ENCODE measurements at places on chromosomes 13 and 19. TPM values are rescaled to one million over a fixed set of nuclear protein-coding genes. Genes with fewer than 3 reads are reported as not detected.

DNA sequence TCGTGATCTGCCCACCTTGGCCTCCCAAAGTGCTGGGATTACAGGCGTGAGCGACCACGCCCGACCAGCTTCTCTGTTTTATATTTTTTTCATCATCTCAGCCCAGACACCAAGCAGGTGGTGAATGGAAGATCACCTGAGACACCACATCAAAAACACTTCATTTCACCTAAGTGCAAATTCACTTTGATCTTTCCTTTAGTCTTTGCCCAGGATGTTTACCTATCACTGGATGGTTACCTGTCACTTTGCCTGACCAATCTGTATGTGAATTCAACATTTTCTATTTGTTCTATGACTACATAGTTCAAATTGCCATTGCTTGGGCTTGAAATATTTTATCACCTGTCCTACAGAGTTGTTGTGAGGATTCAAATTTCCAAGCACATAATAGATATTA, 65.7 kb downstream of the PAN3 start:
- DNase-seq: no peak

GRCh38 chr13:40271931-40272775, 394.3 kb downstream of the FOXO1 start:
- peak; percentile 23 for DNase-seq

- DNase-seq: no peak
Observed at GRCh38 chr13:32660227-32660626, 74.0 kb downstream of the PDS5B start.

- DNase-seq: no peak
Observed at GRCh38 chr19:44856421-44857083, 10.5 kb downstream of the NECTIN2 start.

DNA sequence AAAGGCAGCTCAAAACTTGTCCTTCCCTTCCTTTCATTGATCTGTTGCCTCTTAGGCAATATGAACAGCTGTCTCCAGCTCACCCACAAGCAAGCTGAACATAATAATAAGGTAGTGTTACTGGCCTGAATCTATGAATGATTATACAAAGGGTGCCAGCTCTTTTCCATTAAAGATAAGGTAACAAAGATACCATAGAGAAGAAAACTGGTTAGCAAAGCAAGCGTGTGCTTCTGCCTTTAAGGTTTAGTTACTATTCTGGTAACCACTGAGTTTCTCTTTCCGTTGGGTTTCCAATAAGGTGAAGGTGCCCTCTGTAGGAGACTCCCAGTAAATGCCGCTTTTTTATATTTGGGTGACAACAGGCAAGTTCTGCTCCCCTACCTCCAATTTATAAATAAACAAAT, 12.1 kb upstream of the DACH1 start:
- DNase-seq: no peak

DNA sequence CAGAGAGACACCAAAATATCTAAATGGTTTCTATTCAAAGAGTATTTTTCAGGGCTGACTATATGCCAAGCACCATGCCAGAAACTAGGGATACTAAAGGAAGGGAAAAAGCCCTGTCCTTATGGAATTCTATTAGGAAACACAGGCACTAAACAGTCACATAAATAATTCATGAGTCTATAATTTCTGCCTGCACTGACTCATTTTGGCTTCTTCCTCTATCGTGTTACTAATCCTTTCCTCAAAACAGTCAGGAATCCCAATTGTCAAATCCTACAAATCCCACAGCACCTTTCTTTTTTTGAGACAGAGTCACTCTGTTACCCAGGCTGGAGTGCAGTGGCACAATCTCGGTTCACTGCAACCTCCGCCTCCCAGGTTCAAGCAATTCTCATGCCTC, 29.2 kb downstream of the XPO4 start:
- no peak for DNase-seq

PGLYRP1 gene
- total RNA-seq: not detected

LILRA6 gene
- not detected for total RNA-seq

SERPINE3 gene
- total RNA-seq: not detected

SIGLEC8 gene
- not detected for total RNA-seq

CEACAM3 gene
- total RNA-seq: not detected

PSG3 gene
- total RNA-seq: not detected

Measured in activated naive CD8-positive, alpha-beta T cell treated with anti-CD3 and anti-CD28 coated beads for 36 hours (primary cell).